Thymus (tissue), 14 donors: ENCODE measurements at places on chromosomes 5 and 9.

GRCh38 chr5:93022796-93023447 is 558.1 kb downstream of the NR2F1-AS1 start:
- DNase-seq, result no peak

DNA sequence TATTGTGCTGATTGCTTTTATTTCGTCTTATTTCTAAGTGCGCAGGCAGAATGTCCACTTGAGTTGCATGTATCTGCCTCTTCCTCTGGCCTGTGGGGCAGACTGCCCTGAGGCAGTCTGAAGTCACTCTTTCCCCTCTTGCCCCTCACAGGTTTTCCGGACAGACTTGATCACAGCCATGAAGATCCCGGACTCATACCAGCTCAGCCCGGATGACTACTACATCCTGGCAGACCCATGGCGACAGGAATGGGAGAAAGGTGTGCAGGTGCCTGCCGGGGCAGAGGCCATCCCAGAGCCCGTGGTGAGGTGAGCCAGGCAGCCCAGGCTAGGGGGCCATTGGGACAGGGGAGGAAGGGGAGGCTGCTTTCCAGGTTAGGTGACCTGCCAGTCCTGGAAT is 26.4 kb downstream of the JADE2 start:
- DNase-seq, result no peak

DNA sequence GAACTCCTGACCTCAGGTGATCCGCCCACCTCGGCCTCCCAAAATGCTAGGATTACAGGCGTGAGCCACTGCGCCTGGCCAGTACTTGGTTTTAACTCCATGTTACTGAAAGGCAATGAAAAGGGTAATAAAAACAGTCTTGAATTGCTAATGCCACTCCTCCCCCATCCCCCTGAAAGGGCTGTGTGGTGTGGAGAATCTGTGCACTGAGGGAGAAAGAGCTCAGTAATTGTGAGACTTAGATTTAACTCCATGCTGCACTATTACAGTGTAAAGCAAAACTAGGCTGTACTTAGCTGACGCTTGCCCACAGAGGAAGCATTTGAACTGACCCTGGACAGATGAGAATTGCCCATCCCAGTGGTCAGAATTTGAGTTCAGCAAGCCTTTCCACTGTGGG is 1662.4 kb upstream of the ACO1 start:
- DNase-seq, result no peak

- DNase-seq, result no peak
These were observed 93.1 kb downstream of the PDE4D start for GRCh38 chr5:59800347-59800893.

DNA sequence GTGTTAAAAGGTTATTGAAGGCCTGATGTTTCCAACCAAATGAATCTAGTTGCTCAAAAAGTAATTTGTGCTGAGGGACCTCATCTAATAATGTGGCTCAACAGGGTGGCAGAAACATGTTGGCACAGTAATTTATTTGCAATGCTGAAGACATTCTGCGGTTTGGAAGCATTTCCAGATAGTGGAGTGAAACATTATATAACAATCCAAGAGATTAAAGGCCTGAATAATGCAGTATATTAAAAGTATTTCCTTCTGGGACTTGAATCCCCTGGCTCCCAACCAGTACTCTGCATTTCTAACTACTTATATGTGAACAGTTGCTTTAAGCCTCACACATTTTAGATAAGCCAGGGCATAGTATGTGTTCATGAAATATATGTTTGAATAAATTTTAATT is 25.9 kb upstream of the ALDH1A1 start:
- no peak for DNase-seq

GRCh38 chr9:88691811-88692210 is 156.8 kb downstream of the NXNL2 start:
- DNase-seq, result no peak

DNA sequence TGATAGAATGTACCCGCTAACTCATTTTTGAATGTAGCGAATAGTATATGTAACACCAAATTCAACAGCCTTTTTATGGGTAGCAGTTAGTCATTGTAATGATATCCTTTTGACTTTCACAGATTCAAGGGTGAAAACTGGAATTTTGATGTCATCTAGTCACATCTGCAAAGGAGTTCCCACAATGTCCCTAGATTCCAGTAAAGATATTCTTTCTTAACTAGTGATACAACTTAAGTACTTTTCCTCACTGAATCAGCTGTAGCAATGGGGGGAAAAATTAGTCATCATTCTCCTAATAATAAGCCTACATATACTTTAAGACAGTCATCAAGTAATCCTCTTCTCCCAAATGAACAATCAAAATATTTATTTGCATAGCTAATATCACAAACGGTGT is 11.5 kb upstream of the SSBP2 start:
- no peak for DNase-seq

DNA sequence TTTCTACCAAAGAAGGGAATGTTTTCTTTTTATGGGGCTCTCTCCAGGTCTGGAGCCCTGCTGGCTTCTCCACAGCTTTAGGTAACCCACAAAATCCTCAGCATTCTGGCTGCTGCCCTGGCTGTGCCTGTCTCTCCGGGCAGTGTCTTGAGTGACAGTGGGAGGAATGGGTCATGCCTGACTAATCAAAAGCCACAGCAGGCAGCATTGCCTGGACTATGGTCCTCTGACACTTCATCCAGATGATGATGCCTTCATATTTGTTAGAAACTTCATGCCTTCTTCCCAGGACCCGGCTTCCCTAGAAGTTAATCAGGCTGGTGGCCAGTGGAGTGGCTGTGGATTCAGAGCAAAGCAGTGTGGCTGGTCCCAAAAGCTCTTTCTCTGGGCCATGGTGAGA is 32.2 kb upstream of the TGFBI start:
- DNase-seq, result no peak

GRCh38 chr5:27275345-27275744 is 237.0 kb upstream of the CDH9 start:
- DNase-seq, result no peak

DNA sequence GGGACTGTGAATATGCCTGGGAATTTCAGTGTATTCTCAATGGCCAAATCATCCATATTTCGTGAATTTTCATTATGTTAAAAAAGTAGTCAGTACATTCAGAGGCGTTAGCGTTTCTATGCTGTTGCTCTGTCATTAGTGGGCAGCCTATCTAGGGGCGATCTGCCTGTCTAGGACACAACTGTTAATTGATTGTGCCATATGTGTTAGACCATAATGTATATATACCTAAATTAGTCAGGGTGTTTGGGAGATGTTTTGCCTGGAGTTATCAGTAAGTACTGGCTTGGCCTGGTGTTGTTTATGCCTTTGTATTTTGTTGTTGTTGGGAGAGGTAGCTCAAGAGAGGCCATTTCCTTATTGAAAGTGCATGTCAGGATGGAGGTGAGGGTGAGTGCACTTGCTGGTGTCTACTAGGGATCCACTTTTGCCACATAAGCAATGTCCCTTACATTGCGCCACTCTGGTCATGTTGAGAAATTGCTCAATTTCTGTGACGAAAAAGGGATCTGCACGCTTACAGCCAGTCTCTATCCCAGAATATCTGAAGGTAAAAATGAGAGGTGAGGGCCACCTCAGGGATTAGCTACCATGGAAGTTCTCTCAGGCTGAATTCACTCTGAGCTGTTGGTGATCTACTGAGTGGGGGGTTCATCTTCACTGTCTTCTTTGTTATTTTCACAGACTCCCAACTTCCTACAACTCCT is 123.3 kb downstream of the ST8SIA4 start:
- DNase-seq, result no peak

- no peak for DNase-seq
These were observed 370.9 kb upstream of the PRR16 start for GRCh38 chr5:120093178-120093577.

- no peak for DNase-seq
These were observed 409.5 kb downstream of the PDE4D start for GRCh38 chr5:59483971-59484472.

- no peak for DNase-seq
These were observed 209.3 kb downstream of the DAB2IP start for GRCh38 chr9:121860744-121861143.
